ENCODE measurements at places on chromosomes 16 and 17. TPM values are rescaled to one million over a fixed set of nuclear protein-coding genes. Genes with fewer than 3 reads are reported as not detected.

GRCh38 chr16:21611556-21612384, 12.4 kb downstream of the METTL9 start:
- DNase-seq = no peak

DNA sequence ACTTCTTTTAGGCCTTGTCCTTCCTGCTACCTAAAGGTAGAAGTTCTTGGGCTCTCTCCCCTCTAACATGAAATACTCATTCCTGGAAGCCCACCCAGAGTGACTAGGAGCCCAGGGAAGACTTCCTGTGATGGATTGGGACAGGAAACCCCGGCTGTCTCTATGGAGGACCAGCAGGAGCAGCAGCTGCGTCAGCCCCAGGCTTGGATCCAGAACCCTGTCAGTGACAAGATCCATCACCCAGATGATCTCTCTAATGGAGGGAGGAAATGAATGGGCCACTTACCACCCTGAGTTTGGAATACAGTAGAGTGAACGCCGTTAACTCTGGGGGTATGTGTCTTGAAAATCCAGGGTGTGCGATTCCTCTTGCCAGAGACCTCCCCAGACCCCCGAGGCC, 195.7 kb upstream of the WSCD1 start:
- no peak for DNase-seq

- no peak for DNase-seq
Observed at GRCh38 chr17:42830971-42831370, 2.2 kb upstream of the PSME3 start.

The TBX4 gene
- total RNA-seq = not detected

GRCh38 chr17:28398280-28398981, 7.6 kb downstream of the SLC46A1 start:
- DNase-seq = no peak

DNA sequence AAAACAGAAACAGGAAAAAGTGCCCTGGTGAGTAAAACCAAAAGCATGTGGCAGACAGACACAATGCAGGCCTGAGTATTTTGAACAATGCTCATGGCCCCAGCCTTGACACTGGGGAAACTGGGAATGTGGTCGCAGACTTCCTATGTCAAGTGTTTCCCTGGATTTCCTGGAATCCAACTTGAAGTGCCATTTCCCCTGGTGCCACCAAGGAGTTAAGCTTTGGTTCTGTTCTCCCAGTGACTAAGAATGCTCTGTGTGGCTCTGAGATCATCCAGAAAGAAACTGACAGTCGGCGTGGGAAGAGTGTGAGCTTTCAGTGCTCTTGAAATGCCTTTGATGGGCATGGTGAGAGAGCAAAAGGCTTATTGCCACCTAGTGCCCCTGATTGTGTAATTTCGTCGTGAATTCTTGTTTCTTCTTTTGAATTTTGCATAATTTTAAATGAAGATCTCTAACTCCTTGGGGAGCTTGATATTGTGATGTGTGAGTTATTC, 96.0 kb downstream of the YPEL2 start:
- no peak for DNase-seq

The PIK3R5 gene
- total RNA-seq = 0.15 TPM

DNA sequence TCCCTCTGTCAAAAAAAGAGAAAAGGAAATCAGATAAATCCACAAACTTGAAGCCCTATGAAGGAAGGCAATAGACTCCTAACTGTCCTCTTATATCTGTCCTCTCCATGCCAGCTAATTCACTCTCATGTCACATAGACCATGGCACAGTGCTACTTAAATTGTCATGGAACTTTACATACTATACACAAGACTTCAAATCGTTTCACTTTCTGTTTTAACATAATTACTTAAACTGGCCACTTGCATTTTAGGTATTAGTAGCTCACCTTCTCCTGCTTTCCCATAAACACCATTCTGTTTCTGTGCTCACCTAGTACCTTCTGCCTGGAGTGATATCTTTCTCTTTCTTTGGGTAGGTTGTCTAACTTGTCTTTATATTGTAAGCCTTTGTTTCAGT, 816.7 kb upstream of the KIF2B start:
- DNase-seq = no peak

The TRAF4 gene
- total RNA-seq = 108 TPM

DNA sequence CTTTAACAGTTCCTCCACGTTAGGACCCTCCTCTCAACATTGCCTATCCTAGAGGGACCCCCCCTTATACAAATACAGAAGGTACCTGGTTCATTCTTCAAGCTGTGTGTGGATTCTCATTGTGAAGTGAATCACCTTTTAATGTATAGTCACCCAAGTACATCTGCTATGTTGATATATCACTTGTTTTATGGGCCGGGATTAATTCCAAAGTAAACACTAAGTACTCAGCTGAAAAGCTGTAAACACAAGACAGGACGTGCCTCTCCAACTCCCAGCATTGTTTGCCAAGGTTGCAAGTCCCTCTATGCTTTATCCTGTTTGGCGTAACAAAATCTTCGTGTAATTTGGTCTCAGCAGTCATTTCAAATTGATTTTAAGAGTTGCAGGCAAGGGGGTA, 123.6 kb downstream of the RBFOX1 start:
- DNase-seq = no peak

DNA sequence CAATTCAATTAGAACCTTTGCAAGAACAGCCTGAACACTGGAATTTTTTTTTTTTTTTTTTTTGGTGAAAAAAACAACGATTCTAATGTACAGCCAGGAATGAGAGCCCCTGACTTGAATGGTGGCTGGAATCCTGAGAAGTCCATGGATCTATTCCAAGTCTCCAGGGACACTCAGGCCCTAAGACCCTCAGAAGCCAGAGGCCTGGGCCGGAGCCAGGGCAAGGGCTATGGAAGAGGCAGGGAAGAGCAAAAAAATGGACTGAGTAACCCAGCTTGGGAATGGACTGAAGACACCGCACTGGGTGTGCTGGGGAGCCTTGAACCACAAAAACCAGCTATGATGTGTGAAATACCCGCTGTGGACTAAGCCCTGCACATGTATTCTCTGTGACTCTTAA, 60.3 kb upstream of the LHX1 start:
- DNase-seq = no peak

The XYLT1 gene
- 0.62 TPM for total RNA-seq

GRCh38 chr17:77721846-77722160, 236.7 kb upstream of the TNRC6C start:
- DNase-seq = no peak

DNA sequence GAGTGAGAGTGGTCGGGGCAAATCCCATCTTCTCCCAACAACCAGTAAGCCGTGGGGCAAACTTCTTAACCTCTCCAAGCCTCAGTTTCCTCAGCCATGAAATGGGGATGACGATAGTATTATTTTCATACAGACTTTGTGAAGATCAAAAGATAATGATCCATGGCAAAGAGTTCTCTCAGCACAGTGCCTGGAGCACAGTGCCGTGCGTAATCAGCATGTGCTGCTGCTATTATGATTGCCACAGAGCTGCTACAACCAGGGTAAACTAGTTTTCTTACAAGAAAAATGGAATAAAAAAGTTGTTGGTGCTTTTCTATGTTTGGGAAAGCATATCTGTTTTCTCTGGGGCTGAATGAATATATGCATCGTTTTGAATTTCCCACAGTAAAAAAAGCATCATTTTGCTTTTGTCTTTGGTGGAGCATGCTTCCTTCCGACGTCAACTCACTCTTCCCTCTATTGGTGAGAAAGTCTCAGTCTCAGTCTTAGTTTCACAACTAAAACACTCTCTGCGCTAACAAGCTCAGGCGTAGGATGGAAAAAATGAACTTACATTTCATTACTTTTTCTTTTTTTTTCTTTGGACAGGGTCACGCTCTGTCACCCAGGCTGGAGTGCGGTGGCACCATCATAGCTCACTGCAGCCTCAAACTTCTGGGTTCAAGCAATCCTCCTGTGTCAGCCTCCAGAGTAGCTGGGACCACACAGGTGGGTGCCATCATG, 37.2 kb downstream of the CDK5R1 start:
- DNase-seq = no peak

GRCh38 chr17:12514596-12514995, 151.1 kb upstream of the MYOCD start:
- no peak for DNase-seq

- DNase-seq = no peak
Observed at GRCh38 chr16:27174007-27174406, 29.3 kb upstream of the KDM8 start.

The KRT40 gene
- total RNA-seq = not detected

The UTS2R gene
- 0.39 TPM for total RNA-seq

DNA sequence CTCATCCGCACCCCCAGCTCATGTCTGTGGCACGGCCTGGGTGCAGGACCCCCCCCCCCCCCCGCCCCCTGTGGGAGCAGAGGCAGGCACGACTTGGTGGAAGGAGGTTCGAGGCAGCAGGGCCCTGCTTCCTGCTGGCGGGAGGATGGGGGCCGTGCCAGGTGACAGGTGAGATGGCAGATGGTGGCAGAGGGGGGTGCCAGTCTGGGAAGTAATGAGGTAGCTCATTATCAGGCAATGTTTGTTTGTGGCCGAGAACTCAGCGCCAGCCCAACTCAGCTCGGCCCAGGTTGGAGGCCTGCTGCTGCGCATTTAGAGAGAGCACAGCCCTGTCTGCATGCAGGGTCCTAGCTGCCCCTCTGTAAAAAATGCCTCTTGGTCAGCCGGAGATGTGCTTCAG, 40.1 kb upstream of the JPH3 start:
- no peak for DNase-seq

The STX1B gene
- 3.7 TPM for total RNA-seq
